ENCODE measurements at places on chromosomes 7 and 10.

- no peak for DNase-seq
These were observed 104.4 kb upstream of the FAM3C start for GRCh38 chr7:121500360-121501058.

GRCh38 chr10:95377950-95378349, 87.1 kb upstream of the PDLIM1 start:
- no peak for DNase-seq

DNA sequence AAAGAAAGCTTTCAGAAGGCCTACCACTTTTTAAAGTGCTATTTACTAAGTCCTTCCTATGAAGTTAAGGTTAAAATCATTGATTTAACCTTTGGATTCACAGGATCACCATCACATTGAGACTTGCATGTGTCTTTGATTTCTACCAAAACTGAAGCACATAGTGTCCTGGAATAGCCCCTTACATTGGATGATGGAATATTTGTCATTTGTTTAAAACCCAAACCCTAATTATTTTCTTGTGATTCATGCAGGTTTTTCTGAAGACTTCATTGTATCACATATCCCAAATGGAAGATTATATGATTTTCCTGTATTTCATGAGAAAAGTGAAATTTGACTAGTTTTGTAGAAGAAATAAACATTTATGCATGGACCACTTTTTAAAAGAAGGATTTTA, 3.3 kb downstream of the SEMA3A start:
- no peak for DNase-seq

DNA sequence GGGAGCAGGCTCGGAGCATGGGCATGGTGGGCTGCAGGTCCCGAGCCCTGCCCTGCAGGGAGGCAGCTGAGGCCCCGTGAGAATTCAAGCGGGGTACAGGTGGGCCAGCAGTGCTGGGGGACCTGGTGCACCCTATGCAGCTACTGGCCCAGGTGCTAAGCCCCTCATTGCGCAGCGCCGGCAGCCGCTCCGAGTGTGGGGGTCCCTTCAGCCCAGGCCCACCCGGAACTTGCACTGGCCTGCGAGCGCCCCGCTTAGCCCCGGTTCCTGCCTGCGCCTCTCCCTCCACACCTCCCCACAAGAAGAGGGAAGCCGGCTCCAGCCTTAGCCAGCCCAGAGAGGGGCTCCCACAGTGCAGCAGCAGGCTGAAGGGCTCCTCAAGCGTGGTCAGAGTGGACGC, 250.7 kb downstream of the CRPPA start:
- DNase-seq = no peak

GRCh38 chr10:98294270-98294627, 26.3 kb upstream of the LOXL4 start:
- no peak for DNase-seq

DNA sequence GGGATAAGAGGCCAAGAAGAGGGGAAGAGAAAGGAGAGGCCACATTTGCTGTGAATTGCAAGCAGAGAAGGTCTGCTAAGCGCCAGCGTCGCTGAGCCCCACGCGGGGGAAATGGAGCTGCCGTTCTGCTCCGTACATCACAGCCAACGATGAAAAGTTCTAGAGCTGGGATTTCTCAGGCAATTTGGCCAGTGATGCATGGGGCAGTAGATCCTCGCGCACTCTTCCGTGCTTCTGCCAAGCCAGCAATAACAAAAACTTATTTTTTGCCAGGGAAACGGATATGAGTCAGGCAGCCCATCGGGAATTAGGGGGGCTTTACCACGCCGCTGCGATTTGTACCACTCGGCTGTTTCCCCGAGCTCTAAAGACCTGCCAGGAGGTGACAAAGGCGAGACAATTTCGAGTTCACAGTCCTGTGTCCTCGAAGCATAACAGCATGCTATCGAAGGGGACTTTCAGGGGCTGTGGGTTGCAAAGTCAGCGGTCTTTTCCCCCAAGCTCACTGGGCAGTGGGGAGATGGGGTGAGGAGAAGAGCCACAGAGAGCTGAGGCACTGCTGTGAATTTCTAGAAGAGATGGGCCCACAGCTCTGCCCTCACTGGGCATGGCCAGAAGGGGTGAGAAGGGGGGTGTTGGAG, 30.0 kb upstream of the SLF2 start:
- no peak for DNase-seq

DNA sequence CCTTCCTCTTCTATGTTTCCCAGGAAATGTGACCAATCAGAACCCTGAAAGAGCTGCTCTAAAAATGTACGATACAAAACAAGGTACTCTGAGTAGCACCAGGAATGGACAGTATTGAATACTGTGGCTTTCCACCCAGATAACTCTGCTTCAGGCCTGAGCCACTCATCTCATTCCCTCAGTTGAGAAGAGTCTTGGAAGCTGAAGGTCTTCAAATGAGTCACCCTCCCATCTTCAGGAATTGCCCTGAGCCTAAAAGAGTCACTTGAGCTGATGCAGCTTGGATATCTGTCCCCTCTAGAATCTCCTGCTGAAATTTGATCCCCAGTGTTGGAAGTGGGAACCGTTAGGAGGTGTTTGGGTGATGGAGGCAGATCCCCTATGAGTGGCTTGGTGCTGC, 210.4 kb downstream of the DGKI start:
- DNase-seq = no peak

DNA sequence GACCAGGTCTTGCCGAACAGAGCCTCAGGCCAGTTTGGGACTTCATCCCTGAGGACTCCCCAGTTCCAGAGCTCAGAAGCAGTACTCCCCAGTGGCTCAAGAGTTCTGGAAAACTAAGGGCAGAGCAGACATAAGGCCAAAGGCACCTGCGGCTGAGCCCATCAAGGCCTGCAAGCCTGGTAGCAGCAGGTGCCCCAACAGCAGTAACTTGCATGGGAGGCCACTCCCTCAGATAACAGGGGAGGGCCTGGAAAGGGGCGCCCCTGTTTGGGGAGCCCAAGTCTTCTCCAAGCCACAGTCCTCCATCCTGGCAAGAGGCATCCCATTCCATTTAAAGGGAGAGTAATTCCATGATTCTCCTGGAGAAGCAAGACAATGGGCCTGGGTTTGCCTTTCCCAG, 13.0 kb downstream of the POLL start:
- no peak for DNase-seq

DNA sequence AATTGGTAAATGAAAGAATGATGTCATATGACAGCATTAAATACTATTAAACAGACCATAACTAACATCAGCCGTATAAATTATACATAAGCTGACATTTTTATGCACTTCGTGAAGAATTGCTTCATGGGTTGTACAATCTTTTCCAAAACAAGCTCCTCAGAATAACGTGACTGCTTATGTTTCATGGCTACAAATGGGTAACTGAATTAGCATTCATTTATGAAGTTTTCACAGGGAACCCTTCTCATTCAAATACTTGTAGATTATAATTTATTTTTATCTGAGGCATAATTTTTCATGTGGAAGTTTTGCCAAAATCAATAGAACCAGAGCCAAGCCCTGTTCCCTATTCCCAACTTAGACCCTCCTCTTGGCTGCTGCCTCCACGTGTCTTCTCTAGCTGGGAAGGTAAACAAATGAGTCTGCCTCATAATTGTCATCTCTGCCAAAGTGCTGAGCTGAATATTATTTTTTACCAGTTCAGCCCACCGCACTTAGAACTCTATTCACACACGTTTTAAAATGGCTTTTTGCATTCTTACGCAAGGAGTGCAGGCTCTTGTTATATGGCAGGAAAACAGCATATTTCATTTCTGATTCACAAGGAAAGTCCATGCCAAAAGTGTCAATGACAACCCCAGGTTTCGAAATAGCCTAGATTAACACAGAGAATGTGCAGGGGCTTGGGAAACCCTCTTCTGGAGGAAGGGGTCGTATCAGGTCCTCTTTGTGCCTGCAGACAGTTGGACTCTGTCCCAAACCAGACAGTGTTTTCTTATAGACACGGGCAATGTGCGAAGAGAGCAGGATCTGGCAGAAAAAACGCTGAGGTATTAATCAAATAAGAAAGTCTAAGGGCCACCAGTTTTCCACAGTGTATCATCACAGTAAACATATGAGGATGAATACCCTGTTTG, 370.7 kb upstream of the MGMT start:
- DNase-seq = no peak

Measured in ascending aorta (tissue), 2 donors.